Stimulated activated CD8-positive, alpha-beta memory T cell treated with anti-CD3 and anti-CD28 coated beads, Interleukin-4, amount 100 ng/mL, for 48 hours (primary cell): ENCODE measurements at places on chromosomes 3 and 15.

- DNase-seq, result no peak
These were observed 2.5 kb downstream of the ATG7 start for GRCh38 chr3:11274566-11275142.

DNA sequence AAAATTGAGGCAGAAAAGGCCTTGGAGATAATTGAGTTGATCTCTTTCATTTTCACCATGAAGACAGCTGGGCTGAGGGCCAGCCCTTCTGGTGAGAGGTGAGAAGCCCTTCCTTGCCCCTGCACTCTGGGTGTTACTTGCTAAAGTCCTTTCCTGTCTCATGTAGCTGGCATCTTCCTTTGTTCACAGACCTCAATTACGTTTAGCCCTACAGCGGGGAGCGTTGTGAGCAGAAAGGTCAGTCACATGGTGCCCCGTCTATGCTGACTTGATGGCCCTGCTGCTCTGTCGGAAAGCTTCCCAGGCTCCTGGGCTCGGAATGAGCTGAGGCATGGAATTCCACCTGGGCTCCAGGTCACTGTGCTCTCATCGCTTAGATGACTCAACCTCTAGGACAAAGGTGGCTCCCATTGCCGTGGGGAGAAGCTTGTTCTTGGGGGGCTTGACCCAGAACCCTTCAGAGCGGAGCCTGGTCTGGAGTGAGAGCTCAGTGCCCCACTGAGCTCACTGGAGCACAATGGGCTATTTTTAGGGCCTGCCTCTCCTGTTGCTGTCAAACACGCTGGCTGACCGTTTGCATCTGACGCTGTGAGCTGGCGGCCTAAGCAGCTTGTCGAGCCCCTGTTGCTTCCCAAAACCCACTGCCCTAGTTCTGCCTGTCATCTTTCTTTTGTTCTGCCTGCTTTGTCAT, 47.0 kb downstream of the RPLP1 start:
- DNase-seq, result no peak

DNA sequence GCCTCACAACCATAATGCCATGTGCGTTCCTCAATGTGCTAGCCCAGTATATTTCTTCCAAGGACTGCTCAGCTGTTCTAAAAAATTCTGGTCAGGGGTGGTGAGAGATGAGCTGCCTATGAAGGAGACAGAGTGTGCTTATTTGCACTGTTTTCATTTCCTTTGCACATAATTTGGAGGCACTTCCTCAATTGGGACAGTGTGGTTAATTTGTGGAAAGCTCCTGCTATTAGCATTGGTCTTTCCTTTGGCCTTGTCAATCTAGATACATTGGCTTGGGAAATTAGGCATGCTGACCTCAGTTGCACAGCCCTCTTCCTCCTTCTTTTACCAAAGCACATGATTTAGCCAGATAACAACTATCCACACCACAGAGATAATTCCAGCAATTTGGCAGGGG, 9.4 kb downstream of the FAM81A start:
- DNase-seq, result no peak

GRCh38 chr3:138219255-138219654, 32.2 kb downstream of the ARMC8 start:
- DNase-seq, result no peak

DNA sequence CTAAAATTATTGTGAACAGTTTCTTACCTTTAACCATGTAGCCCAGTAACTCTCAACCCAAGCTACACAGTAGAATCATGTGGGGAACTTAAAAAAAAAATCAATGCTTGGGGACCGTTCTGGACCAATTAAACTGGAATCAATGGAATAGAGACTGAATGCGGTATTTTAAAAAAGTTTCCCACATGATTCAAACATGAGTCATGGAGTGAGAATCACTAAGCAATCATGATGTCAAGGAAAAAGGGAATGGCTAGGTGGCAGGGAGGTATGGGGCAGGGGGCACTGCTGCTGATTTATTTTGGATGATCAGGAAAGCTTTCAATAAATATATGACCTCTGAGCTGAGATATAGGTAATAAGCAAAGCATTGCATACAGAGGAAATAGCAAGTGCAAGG, 250.5 kb upstream of the RORA start:
- DNase-seq, result no peak

GRCh38 chr3:152825566-152825965, 9.4 kb upstream of the P2RY1 start:
- DNase-seq, result no peak

DNA sequence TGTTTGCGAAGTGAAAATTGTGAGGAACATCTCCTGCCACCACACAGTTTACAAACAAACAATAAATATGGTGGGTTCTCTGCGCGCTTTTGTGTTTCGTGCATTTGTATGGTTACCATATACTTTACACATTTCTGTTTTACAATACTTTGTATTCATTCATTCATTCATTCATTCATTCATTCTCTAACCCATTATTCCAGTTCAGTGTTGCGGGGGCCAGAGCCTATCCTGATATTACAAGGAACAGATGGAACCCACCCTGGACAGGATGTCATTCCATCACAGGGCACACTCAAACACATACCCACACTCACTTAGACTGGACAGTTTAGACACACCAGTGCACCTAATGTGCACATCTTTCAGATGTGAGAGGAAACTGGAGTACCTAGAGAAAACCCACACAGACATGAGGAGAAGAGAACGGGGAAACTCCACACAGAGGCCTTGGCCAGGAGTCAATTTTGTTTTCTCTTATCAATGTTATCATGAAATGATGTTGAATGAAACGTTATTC, 160.5 kb downstream of the FNDC3B start:
- no peak for DNase-seq

GRCh38 chr3:58013099-58013498, 4.9 kb downstream of the FLNB start:
- no peak for DNase-seq

DNA sequence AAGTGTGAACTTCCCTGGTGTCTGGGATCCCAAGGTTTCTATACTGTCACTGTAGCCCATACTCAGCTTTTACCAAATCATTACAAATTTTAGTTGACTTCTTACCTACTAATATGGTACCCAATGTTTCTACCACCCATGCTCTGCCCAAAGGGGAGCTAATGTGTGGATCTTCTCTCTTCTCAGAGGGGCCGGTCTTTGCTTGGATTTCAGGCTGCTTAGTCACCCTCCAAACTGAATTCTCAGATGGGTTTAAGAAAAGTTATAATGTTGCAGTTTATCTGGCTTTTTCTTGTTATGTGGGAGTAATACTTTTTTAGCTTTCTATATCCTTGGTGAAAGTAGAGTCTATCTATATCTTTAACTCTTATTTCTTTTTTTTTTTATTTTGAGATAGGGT, 67.1 kb upstream of the AKAP13 start:
- DNase-seq, result no peak

- no peak for DNase-seq
These were observed 146.1 kb upstream of the TMCO5A start for GRCh38 chr15:37788330-37788729.

GRCh38 chr15:84807228-84807627, 9.9 kb upstream of the ALPK3 start:
- no peak for DNase-seq

- DNase-seq, result no peak
These were observed 86.1 kb downstream of the ADAMTS17 start for GRCh38 chr15:100255644-100256043.

- no peak for DNase-seq
These were observed 87.6 kb upstream of the TLE3 start for GRCh38 chr15:70185251-70185711.

DNA sequence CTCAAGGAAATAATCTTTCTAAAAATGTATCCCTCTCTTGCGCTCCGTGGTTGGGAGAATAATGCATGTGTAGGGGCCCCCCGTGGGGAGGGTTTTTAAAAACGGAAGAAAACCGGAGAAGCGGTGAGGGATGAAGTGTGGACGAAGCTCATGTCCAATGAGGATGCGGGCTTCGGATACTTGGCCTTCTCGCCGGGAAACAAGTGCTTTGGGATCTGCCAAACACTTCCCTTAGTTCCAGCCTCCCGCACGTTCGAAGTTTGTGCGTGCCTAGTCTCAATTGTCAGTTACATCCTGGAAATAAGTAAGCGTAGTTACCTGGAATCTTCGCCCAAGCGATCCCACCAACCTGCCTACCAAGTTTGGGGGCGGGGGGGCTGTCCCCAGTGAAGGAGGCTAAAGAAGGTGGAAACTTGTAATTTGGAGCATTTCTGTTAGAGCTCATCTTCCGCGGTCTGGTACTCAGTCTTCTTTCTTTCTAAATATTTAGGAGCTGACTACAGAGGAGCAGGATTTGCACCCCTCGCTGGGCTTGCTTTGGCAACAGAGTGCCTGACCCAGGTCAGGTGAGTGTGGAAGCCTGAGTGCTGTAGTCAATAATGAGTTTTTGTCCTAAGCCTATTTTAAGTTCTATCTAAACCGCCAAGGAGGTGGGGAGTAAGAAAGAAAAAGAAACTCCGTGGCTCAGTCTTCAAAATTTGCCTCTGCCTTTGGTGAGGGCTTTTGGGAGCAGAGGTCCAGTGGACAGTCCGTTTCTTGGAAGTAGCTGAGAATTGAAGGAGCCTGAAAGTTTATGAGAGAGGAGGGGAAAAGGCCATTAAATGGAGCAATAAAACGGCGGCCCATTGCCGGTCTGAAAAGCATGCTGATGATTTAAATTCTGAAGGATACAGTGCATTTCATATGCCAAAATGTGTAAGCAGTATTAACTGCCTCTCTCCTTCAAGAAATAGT, 1.1 kb downstream of the ITPR1 start:
- peak; percentile 41 for DNase-seq

- DNase-seq, result no peak
These were observed 801 bp downstream of the CA12 start for GRCh38 chr15:63380808-63381282.

DNA sequence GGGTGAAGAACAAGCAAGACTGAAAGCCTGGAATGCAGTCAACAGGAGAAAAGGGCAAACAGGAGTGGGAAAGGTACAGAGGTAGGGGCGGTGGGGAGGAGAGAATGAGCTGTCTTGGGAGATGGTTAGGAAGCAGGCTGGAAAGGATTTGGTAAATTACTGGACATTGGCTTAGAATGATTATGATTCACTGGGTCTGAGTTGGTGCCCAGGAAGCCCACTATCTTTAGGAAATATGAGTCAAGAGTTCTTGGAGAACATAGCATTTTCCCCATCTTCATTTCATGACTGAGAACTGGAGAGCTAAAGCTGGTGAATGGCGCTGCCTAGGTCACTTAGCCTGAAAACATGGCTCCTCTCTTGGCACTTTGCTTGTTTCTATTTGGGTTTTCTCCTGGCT, 74.7 kb upstream of the C3orf80 start:
- DNase-seq, result no peak

- no peak for DNase-seq
These were observed 3.6 kb downstream of the LSAMP start for GRCh38 chr3:116441652-116442051.

GRCh38 chr15:29208352-29208751, 61.3 kb downstream of the NSMCE3 start:
- DNase-seq, result no peak
